Right atrium auricular region (tissue), 2 donors: ENCODE measurements at places on chromosomes 1 and 21. TPM values are rescaled to one million over a fixed set of nuclear protein-coding genes. Genes with fewer than 3 reads are reported as not detected.

The TEX38 gene
- total RNA-seq, result not detected

The OR2L3 gene
- total RNA-seq, result not detected

DNA sequence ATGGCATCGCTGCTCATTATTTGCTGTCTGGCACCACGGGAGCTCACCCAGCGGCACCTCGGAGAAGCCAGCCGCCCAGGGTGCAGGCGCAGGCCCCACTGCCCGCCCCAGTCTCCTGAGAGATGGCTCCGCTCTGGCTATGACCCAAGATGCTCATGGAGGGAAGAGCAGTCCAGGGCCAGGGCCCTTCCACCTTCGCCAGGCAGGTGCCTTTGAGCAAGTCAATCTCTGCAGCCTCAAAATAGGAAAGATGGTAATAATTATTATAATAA, 437.3 kb downstream of the KIF26B start:
- DNase-seq, result no peak
- no peak overlapping the region for H3K4me3 ChIP-seq
- no peaks in the 10 kb centered on the region for H3K4me1 ChIP-seq
- H3K36me3 ChIP-seq, result no peaks in the 10 kb centered on the region
- no peaks in the 10 kb centered on the region for H3K27me3 ChIP-seq

DNA sequence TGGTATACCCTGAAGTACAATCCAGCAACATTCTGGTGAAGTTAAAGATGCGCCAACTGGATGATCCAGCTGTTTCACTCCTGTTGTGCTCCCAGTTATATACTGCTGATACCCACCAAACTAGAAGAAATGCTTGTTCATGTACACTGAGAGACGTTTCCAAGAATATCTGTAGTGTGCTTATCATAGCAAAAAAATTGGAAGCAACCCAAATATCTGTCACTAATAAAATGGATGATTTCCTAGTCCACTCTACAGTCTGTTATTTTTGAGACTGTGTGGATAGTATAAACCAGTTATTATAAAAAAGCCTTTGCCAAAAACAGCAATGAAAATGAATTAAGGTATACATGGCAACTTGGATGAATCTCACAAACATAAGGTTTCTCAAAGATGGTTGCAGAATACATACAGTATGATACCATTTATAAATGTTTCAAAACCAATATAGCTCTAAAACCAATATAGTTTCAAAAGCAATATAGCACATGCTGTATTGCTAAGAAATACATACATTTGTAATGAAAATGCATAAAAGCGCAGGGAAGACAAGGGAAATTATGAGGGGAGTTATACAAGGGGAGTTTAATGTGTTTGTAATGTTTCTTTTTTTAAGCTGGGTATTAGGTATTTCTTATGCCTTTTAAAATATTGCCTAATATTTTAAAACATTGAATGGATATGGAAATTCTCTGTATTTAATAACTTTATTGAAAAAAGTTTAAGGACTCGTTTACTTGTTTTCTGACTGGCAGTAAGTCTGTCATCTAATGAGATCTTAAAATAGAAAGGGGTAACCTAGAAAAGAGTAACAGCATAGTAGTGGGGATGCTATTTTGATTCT, 36.5 kb downstream of the GPSM2 start:
- H3K4me1 ChIP-seq, result peaks cover 10% of the 10 kb centered on the region
- no peaks in the 10 kb centered on the region for H3K27me3 ChIP-seq
- no peaks in the 10 kb centered on the region for H3K36me3 ChIP-seq
- no peak overlapping the region for H3K4me3 ChIP-seq

- DNase-seq, result no peak
- no peaks in the 10 kb centered on the region for H3K27me3 ChIP-seq
- no peak overlapping the region for H3K27ac ChIP-seq
- H3K36me3 ChIP-seq, result no peaks in the 10 kb centered on the region
- no peak overlapping the region for H3K4me3 ChIP-seq
- no peaks in the 10 kb centered on the region for H3K4me1 ChIP-seq
Observed at GRCh38 chr21:44730951-44731579, 19.7 kb upstream of the TSPEAR start.

DNA sequence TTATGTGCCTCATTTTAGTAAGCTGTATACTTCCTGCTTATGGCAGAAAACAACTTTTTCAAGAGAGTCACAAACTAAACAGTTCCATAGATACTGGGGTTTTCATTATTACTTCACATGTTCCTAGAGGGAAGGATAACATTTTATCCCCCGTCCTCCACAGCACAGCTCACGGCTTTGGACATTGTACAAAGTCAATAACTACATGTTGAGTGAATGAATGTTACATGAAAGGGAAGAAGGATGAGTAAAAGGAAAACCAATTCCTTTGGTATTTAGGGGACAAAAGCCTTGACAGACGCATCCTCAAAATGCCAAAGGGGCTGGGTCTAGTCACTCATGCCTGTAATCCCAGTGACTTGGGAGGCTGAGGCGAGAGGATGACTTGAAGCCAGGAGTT, 14.8 kb downstream of the PI4KB start:
- no peak overlapping the region for H3K4me3 ChIP-seq
- peaks cover 47% of the 10 kb centered on the region for H3K36me3 ChIP-seq
- H3K27ac ChIP-seq, result peak overlapping the region; percentile 78
- H3K27me3 ChIP-seq, result no peaks in the 10 kb centered on the region

DNA sequence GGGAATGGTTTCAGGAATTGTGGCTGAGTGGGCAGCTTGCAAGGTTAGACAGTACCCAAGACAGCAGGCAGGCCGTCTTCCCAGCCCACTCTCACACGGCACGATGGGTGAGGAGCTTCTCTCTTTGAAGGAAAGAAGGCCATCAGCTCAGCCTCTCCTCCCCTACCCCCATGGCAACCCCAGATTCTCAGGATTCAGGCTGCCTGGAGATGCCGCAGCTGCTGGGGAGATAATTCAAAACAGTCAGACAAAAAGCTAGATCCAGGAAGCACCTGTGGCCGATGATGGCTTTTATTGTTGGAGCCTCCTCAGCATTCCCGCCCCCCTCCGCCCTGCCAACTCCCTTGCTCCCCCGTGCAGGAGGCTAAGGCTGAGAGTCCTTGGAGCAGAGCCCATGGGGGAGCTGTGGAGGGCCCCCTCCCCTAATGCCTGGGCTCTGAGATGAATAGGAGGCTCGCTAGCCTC, 220.5 kb downstream of the TRABD2B start:
- peaks cover 13% of the 10 kb centered on the region for H3K36me3 ChIP-seq
- no peaks in the 10 kb centered on the region for H3K27me3 ChIP-seq
- H3K4me3 ChIP-seq, result no peak overlapping the region
- no peak for DNase-seq

- H3K36me3 ChIP-seq, result no peaks in the 10 kb centered on the region
- H3K27me3 ChIP-seq, result peaks cover 12% of the 10 kb centered on the region
- no peak overlapping the region for H3K4me3 ChIP-seq
Observed at GRCh38 chr21:33036430-33037162, 10.9 kb downstream of the OLIG2 start.

DNA sequence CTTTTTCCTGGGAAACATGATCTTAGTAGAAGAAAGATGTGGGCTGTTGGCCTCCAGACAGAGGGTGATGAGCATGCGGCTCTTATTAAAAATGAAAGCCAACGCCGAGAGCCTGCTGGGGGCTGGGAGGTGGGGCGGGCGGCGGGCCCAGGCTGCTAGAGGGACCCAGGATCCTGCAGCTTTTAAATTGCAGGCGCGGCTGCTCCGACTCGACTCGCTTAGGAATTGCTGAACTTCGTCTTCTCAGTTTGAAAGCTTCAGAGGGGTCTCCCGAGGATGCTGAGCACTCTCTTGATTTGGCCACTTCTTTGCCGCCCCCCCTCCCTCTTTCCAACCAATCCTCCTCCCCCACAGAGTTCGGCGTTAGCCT, 1.2 kb downstream of the AGPAT3 start:
- H3K4me3 ChIP-seq, result peak overlapping the region; percentile 84
- H3K36me3 ChIP-seq, result peaks cover 6% of the 10 kb centered on the region
- DNase-seq, result no peak
- H3K27ac ChIP-seq, result peak overlapping the region; percentile 95
- no peaks in the 10 kb centered on the region for H3K27me3 ChIP-seq

GRCh38 chr21:41897700-41898099, 18.6 kb upstream of the PRDM15 start:
- H3K27me3 ChIP-seq, result no peaks in the 10 kb centered on the region
- no peaks in the 10 kb centered on the region for H3K4me1 ChIP-seq
- H3K27ac ChIP-seq, result no peak overlapping the region
- no peak for DNase-seq

GRCh38 chr1:67840449-67840848, 7.2 kb upstream of the GNG12 start:
- H3K4me3 ChIP-seq, result no peak overlapping the region
- peak overlapping the region; percentile 33 for H3K27ac ChIP-seq
- no peaks in the 10 kb centered on the region for H3K4me1 ChIP-seq
- DNase-seq, result no peak
- H3K27me3 ChIP-seq, result no peaks in the 10 kb centered on the region
- no peaks in the 10 kb centered on the region for H3K36me3 ChIP-seq
